ENCODE measurements at places on chromosomes 16 and 17.

- DNase-seq: no peak
These were observed 27.8 kb upstream of the TVP23A start for GRCh38 chr16:10846213-10846998.

GRCh38 chr17:1123921-1124715 lies 55.7 kb downstream of the ABR start:
- DNase-seq: no peak

- DNase-seq: no peak
These were observed 347.3 kb downstream of the NPIPA8 start for GRCh38 chr16:17989255-17989654.

- DNase-seq: no peak
These were observed 2.9 kb upstream of the MT1M start for GRCh38 chr16:56629531-56629930.

DNA sequence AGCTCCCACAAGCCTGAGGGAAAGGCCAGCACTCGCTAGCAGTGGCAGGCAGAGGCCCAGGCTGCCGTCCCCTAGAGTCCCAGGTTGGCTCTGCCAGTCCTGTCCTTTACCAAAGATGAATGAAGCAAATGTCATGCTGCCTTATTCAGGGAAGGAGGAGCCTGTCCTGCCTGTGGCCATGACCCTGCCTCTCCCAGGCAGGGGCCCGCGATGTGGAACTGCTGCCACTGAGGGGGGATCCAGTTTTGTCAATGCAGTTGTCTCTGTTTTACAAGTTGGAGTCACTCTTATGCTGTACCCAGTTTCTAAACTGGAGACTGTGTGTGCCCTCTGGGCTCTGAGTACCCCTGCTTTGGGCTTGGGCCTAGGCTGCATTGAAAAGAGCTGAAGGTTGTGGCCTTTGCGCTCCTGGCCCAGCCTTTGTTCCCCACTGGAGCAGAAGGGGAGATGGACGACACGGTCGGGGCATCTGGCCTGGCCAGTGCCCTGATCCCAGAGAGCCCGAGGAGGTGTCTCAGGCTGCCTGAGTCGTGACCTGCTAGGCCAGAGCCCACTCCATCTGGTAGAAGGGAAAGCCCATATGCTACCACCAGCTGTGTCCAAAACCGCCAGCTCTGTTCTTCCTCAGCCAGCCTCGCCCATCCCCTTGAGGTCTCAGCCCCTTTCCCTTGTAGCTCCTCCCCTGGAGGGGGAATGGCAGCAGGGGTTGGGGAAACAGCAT lies 5.5 kb downstream of the LIMD2 start:
- DNase-seq: no peak

DNA sequence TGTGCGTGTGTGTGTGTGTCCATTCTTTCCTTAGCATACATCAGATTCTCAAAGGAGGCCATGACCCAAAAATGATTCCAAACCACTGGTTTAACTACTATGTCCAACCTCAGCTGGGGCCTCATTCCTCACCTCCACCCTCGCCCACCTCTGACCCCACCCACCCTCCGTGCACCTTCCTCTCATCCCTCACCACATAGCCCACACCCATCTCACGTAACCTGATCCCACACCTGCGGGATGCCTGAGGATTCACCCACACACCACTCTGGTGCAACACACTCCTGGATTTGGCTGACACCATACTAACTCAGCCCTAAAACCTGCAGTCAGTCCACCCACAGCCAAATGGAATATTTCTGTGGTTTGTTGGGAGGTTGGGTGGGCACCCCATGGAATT lies 3.3 kb upstream of the CSNK2A2 start:
- DNase-seq: no peak
